Stimulated activated CD4-positive, alpha-beta T cell treated with anti-CD3 and anti-CD28 coated beads, Interleukin-12 subunit alpha, Interleukin-12 subunit beta, amount 100 ng/mL, for 4 hours (primary cell): ENCODE measurements at places on chromosomes 2 and 18.
A peak's percentile ranks its signal among the peaks of the same experiment; 100 is the strongest.

DNA sequence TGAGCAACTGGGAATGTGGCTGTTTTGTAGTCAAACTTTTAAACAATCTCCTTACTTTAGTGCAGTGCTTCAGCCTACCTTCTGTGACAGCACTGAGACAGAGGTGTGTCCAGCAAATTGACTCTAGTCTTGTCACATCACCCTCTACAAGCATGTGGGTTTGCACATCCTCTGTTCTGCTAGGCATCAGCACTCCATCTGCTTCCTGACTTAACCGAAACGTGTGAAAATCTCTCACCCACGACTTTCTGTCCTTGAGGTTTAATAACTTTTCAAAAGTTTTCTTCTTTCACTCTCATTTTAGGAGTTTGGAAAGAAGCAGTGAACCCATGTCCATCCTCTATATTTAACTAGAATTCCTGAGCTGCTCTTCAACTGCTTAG, 42.6 kb downstream of the TTR start:
- no peak for DNase-seq

DNA sequence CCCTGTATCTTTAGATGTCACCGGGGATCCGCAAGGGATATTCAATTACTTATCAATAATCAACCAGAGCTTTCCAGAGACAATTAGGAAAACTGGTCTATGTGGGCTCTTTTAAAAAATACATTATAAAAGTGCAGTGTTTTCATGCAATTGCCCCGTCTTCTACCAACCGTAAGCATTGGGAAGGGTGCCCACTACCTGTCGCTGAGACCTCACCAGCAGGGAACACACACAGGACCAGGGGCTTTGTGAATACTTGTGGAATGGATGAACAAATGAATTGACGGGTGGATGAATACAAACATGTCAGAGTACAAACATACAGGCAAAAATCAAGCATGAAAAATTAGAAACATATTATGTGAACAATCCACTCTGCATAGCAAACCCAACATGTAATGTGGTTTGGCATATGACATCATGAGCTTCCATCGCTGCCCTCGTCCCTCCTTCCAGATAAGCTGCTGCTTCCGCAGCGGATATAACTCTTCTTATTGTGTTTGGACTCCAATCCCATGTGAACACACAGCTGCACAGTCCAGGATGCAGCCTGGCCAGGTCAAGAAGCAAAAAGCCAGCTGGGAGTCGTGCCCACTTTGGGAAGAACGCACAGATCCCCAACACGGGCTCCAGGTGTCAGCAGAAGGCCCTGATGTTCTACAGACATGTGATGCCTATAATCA, 5.3 kb downstream of the FHL2 start:
- DNase-seq = no peak

DNA sequence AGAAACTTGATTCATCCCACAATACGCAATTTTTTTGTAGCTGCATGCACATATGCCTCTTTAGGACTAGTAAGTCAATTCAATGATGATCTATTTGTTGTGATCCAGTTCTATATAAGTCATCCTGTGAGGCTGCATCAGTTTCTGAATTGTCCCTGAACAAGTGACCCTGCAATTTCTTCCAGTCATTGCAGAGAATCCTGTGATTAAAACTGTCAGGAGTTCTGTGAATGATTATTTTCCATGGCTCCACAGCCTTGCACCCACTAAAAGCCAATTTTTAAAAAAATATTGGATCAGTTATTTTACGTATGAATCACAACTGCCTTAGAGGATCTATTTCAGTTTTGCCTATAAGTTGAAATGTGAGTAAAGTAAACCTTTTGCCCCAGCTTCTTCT, 1585.0 kb upstream of the ACVR2A start:
- DNase-seq = no peak

- DNase-seq = no peak
Measured at GRCh38 chr2:210356944-210357343, 42.0 kb upstream of the MYL1 start.

- DNase-seq = no peak
Measured at GRCh38 chr2:110153416-110153815, 37.8 kb upstream of the MALL start.

DNA sequence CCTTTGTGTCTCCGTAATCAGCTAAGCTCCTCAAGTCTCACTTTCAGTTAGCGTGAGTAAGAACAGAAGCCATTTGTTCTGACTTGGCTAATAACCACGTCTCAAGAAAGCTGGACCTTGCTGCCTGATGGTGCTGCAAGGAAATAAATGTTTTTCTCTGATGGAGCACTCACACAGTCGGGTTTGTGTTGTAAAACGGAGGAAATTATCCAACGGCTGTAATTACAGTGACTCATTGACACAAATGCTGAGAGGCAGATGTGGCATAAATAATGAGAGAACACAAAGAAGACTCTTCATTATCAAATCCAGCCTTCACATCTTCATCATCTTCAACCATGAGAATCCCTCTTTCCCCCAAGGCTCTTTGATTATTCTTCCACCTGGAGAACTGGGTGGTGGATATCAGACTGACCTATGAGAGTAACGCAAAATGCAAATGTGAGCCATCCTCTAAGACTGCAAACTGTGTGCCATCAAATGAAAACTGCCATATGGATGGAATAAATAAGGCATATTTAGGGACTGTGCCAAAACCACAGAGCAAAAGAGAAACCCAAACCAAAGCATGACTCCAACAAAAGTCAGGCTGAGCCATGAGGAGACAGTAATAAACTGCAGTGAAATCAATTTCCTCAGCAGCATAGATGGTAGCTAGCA, 252.6 kb downstream of the RND3 start:
- no peak for DNase-seq

- DNase-seq = no peak
Measured at GRCh38 chr18:6363216-6363615, 51.5 kb downstream of the L3MBTL4 start.

DNA sequence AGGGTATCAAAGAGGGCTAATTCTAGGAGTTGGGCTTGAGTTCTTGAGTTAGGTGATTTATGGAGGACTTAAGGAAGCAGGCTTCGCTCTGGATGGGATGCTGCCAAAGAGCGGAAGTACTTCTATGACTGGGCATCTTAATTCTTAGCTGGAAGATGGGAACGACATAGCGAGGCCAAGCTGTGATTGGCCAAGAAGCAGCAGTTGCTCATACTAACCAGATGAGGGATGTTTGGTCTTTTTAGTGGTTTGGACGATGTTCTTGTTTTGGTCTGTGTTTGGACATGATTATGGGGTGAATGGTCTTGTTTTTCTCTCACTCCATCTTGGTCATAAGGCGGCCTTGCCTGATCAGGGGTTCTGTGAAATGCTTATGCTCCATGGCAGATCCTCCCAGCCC, 133.7 kb downstream of the MSH2 start:
- DNase-seq = no peak

DNA sequence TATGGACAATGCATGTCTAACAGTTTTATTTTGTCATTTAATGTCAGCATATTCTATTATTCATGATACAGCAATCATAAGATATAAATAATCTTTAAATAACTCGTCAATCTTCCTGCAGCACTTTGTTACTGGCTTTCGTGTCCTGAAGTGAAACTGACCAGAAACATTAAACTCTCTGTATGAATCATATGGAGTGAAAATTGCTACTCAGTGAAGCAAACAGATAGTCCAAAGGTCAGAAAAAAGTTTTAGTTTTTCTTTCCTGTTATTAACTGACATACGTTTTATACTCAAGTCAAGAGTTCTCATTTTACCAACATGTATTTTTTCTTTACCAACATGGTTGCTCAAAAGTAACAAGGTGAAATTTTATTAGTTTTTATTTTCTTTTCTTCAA, 106.8 kb upstream of the GALNT5 start:
- DNase-seq = no peak

GRCh38 chr2:120559401-120559800, 176.3 kb upstream of the GLI2 start:
- no peak for DNase-seq

DNA sequence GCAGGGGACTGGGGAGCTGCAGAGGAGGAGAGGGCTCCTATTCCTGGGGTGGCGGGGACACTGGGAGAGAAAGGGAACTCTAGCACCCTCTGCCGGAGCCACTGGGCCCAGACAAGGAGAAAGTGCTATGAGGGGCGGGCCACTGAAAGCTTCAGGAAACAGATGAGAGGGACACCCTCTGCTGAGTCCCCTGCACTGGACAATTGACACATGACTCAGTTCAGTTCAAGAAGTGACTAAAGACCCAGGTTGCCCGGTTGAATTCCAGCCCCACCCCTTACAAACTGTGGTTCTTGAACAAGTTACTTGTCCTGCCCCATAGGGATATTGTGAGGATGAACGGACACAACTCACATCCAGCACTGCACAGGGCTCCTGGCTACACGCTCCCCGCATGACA, 5.0 kb downstream of the RUFY4 start:
- DNase-seq = no peak

GRCh38 chr2:99451280-99451679, 38.5 kb downstream of the REV1 start:
- no peak for DNase-seq

DNA sequence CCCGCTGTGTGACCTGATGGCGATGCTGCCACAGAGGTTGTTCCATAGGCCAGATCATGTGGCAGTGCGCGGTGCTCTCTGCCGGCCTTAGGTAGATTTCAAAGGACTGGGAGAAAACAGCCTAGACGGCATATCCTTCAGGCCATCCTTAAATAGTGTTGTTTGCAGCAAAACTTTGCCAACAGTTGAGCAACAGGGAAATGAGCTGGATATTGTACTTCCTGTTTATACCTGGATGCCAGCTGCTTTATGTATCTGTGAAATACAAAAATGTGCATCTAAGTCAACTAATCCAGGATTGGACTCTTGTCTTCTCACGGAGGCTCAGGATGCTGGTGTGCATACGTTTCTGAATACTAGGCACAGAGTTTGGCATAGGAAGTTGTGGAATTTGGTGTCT, 107.1 kb downstream of the EML6 start:
- DNase-seq = no peak

DNA sequence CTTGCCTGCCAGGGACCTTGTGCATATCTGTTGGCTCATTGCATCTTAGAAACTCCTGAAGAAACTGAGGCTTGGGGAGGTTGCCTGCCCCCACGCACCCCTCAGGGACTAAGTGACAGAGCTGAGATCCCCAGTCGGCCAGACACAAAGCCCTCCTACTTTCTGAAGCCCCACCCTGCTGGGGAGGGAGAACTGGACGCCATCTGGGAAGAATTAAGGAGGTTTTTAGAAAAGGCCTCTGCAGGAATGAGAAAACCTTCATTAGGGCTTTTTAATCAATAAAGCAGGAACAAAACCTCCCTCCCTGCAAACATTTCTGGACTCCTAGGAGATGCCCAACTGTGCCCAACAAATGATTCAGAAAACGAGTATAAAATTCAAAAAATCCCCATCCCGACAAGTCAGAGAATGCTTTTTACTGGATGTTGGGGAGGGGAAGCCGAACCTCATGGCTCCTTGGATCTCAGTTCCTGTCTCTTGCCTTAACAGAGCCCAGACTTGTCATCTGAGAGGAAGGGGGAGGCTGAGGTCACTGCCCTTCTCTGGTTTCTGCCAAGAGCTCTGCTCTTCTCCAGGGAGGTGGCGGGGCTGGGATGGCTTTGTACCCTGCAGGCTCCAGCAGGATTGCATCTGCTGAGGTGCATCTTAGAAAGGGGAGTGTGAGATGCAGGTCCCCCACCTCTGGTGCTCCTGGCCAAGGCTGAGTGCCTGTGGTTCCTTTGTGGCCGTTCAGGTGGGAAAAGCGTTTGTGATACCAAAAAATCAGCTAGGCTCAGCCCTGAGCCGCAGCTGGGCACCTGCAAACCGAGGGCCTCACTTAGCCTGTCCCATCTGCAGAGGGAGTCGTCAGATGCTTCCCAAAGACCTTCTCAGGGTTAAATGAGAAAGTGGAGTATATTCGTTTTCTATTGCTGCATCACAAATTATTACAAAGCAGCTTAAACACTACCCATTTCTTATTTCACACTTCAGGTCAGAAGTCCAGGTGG, 142.4 kb downstream of the ZFP36L2 start:
- no peak for DNase-seq

DNA sequence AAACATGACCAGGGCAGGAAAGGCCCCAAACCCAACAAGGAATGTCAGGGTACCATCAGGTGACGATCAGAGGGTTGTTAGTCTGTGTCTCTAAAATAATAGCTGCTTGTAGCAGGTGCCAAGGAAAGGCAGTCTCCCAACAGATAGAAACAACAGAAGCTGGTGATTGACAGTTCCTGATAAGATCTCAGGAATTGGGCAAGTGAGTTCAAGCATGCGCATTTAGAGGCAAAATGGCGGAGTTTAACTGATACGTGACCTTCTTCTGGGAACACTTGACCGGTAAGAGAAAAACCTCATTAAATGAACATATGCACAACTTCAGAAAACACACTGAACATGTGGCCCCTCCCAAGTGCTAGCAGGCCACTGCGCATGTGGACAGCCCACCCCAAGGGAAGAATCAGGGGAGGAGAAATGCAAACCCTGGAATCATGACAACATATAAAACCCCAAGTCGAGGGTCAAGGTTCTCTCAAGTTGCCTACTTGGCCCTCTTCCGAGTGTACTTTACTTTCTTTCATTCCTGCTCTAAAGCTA, 664.9 kb downstream of the KCNJ3 start:
- no peak for DNase-seq

GRCh38 chr18:47756364-47757016, 174.0 kb downstream of the SMAD2 start:
- peak; percentile 47 for DNase-seq

GRCh38 chr2:66814916-66815315, 380.0 kb downstream of the MEIS1 start:
- no peak for DNase-seq

DNA sequence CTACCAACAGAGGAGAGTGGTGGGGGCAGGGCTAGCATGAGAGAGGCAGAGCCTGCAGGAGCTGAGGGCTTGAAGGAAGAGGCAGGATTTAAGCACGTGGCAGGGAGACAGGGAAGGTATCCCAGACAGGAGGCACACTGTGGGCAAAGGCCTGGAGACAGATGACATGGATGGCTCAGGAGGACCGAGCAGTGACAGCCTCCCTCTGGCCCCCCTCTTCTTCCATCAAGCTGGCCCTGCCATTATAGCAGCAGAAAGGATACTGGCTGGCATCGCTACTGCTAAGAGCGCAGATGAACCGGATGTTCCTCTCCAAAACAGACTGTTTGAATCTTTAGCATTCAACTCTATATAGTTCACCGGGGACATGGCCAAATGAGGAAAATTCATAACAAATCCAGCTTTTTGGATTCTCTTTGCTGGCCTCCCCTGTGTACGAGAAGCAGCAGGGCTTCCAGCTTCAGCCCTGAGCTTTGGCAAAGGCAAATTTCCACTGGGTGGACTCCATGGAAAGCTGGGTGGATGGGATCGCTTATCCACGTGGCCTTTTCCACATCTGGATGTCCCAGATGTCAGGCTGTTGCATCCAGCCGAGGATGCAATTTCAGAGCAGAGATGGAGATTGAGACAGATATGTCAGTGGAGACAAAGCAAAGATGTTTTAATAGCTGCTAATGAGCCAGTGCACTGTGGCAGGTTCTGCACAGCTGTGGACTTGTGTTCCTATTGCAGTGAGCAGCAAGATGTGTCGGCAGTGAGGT, 36.2 kb downstream of the CAPN13 start:
- DNase-seq = no peak

GRCh38 chr2:149744865-149745264, 157.3 kb upstream of the MMADHC start:
- no peak for DNase-seq

GRCh38 chr18:63971320-63972001, 1.6 kb downstream of the SERPINB8 start:
- DNase-seq = no peak

GRCh38 chr2:9779596-9780264, 63.5 kb upstream of the TAF1B start:
- DNase-seq = no peak
